ENCODE measurements at places on chromosomes 4 and X. TPM values are rescaled to one million over a fixed set of nuclear protein-coding genes. Genes with fewer than 3 reads are reported as not detected.

GRCh38 chrX:5051831-5052491, 1176.7 kb downstream of the NLGN4X start:
- peak; percentile 30 for DNase-seq
- H3K27ac ChIP-seq = peak overlapping the region; percentile 76
- no peaks in the 10 kb centered on the region for H3K36me3 ChIP-seq
- H3K4me1 ChIP-seq = no peaks in the 10 kb centered on the region
- H3K4me3 ChIP-seq = no peak overlapping the region

- no peak overlapping the region for H3K4me3 ChIP-seq
- no peaks in the 10 kb centered on the region for H3K4me1 ChIP-seq
- H3K27ac ChIP-seq = no peak overlapping the region
These were observed 51.0 kb downstream of the BEX1 start for GRCh38 chrX:103012945-103013344.

- no peak overlapping the region for H3K27ac ChIP-seq
- H3K27me3 ChIP-seq = no peaks in the 10 kb centered on the region
- H3K4me1 ChIP-seq = peaks cover 5% of the 10 kb centered on the region
- no peak overlapping the region for H3K4me3 ChIP-seq
- H3K36me3 ChIP-seq = no peaks in the 10 kb centered on the region
- peak; percentile 16 for DNase-seq
These were observed 1389.5 kb downstream of the FAM133A start for GRCh38 chrX:95063554-95063953.

DNA sequence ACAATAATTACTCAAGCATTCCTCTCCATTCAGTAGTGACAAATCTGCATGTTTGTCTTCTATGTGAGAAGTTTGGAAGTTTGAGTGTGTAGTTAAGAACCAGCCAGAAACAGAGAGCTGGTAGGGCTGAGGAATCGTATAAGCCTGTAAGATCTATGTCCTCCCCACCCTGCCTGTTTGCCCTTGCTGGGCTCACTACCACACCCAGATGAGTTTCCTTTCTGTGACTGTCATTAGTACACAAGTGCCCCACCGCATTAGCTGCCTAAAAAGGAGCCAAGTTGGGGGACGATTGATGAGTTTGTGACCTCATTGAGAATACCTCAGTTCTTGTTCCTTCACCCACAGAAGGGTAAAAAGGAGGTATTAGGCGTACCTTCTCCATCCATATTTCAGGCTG, 28.3 kb downstream of the DOCK11 start:
- no peak for DNase-seq
- H3K36me3 ChIP-seq = no peaks in the 10 kb centered on the region
- no peak overlapping the region for H3K4me3 ChIP-seq
- no peak overlapping the region for H3K27ac ChIP-seq
- peaks cover 25% of the 10 kb centered on the region for H3K4me1 ChIP-seq

DNA sequence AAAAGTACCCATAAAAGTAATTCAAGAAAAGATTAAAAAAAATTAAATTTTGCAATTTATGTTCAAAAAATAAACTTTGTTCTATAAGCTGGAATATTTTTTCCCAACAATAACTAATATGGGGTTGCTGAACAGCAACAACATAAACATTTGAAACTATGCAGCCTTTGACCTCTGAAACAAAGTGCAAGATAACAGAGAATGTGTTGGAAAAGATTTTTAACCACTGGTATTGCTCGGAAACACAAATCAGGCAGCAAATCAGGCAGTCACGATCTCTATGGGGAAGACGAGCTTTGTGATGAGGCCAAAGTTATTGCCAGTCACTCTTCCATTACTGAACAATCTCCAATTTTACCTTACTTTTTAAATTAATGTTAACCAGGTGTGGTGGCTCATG, 332.1 kb downstream of the PABPC4L start:
- H3K27ac ChIP-seq = no peak overlapping the region
- no peak overlapping the region for H3K4me3 ChIP-seq
- no peak for DNase-seq
- no peaks in the 10 kb centered on the region for H3K36me3 ChIP-seq

DNA sequence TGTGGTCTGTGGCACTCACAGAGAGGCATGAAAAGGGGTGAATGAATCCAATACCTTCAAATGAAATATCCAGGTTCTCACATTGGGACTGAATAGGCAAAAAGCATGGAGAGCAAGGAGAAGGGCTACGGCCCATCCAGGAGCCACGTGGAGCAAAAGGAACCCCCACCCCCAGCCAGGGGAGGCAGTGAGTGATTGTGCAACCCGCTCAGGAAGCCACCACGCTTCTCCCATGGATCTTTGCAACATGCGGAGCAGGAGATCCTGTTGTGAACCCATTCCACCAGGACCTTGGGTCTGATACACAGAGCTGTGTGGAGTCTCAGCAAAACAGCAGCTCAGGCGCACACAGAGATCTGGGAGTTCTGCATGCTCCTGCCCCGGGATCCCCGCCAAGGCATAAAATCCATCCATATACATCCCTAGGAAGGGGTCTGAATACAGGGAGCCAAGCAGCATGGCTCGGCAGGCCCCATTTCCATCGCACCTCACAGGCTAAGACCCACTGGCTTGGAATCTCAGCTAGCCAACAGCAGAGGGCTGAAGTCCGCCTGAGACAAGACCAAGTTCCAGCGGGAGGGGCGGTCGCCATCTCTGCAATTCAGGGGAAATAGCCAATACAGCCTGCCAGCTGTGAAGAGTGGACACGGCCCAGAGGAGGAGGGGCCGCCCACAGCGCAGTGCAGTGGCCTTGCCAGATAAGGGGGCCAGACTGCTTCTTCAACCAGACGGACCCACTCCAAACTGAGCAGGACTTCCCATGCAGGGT, 80.2 kb downstream of the FGF16 start:
- DNase-seq = no peak
- no peaks in the 10 kb centered on the region for H3K36me3 ChIP-seq
- no peaks in the 10 kb centered on the region for H3K27me3 ChIP-seq
- no peak overlapping the region for H3K27ac ChIP-seq

- H3K4me3 ChIP-seq = no peak overlapping the region
- H3K27me3 ChIP-seq = no peaks in the 10 kb centered on the region
- DNase-seq = no peak
- no peaks in the 10 kb centered on the region for H3K36me3 ChIP-seq
These were observed 26.2 kb downstream of the ATXN3L start for GRCh38 chrX:13293700-13294099.

DNA sequence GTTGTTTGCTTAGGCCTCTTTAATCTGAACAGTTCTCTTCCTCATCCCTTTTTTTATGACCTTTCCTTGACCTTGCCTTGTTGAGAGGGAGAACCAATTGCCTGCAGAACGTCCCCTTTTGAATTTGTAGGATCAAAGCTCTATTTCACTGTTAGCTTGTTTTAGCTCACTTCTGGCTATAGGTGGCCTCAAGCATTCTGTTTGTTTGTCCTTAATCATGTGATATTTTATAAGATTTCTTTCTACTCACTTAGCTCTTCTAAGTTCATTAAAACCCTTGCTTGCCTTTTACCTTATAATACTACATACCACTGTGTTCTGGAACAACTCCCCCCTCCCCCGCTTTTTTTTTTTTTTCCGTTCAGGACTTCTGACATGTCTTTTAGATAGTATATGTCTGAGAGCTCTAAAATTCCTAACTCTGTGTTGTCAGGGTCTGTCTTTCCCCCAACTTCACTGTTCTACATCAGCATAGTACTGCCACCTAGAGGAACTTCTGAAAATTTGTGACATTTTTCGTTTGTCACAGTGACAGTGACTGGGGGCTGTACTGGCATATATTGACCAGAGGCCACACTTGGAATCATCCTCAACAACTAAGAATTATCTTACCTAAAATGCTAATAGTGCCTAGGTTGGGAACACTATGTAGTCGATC, 128.5 kb downstream of the LARP7 start:
- H3K27ac ChIP-seq = no peak overlapping the region
- no peaks in the 10 kb centered on the region for H3K4me1 ChIP-seq
- H3K27me3 ChIP-seq = no peaks in the 10 kb centered on the region
- DNase-seq = no peak
- no peak overlapping the region for H3K4me3 ChIP-seq
- no peaks in the 10 kb centered on the region for H3K36me3 ChIP-seq

DNA sequence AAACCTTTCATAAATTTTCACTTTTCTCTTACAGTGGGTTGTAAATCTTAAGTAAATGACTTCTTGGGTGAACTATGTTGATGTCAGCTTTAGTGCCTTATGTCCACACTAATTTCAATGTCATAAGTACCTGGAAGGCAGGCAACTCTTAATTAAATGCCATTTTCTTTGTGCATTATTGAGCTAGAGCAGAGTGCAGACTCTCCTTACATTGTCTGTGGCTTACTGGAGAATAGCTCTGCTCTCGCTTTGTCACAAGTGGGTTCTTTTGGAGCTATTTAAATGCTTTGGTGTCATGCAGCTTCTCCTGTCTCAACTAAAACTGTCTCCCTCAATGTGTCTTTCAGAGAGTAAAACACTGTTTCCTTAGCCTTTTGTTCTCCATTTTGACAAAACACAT, 411.6 kb downstream of the STIM2 start:
- no peaks in the 10 kb centered on the region for H3K36me3 ChIP-seq
- H3K27ac ChIP-seq = no peak overlapping the region
- no peaks in the 10 kb centered on the region for H3K27me3 ChIP-seq
- DNase-seq = no peak
- no peaks in the 10 kb centered on the region for H3K4me1 ChIP-seq

DNA sequence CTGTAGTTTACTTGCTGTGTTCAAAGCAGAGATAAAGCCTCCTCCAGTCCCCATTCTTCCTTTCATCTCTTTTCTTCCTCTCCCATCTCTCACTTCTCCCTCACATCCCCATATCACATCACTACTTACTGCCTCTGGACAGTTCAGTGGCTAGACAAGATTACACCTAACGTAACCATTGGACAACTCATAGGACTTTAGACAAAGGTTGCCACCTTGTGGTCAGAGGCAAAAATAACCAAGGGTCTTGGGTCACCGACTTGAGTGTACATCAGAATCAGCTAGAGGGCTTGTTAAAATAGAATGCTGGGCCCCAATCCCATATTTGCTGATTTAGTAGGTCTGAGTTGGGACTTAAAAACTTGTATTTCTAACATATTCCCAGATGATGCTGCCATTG, 109.3 kb upstream of the DGKK start:
- no peak overlapping the region for H3K27ac ChIP-seq
- DNase-seq = no peak
- H3K4me3 ChIP-seq = no peak overlapping the region

- no peaks in the 10 kb centered on the region for H3K27me3 ChIP-seq
- H3K27ac ChIP-seq = peak overlapping the region; percentile 90
- H3K4me1 ChIP-seq = peaks cover 7% of the 10 kb centered on the region
- H3K4me3 ChIP-seq = peak overlapping the region; percentile 87
These were observed 507 bp downstream of the LIN54 start for GRCh38 chr4:83010111-83010521.

DNA sequence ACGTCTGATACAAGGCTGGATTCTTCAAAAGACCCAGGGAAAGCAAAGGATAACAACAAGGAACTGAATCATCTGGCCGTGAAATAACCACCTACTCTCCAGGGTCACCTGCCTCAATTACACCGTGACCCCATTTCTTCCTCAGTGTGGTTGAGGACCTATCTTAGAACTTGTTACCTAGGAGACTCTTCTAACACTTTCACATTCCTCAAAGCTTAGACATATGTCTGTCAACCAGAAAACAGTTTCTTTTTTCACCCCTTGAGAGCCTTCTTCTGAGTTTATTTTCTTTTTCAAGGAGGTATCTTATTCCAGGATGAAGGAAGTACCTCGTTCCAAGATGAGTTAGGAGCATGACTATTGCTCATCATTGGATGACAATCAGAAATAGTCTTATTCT, 337.8 kb downstream of the ARHGAP24 start:
- DNase-seq = no peak
- H3K4me3 ChIP-seq = no peak overlapping the region
- no peak overlapping the region for H3K27ac ChIP-seq

- no peak overlapping the region for H3K4me3 ChIP-seq
- no peaks in the 10 kb centered on the region for H3K27me3 ChIP-seq
- DNase-seq = no peak
- H3K4me1 ChIP-seq = peaks cover 6% of the 10 kb centered on the region
- no peaks in the 10 kb centered on the region for H3K36me3 ChIP-seq
- H3K27ac ChIP-seq = no peak overlapping the region
These were observed 73.3 kb upstream of the MAML3 start for GRCh38 chr4:140227286-140227685.

DNA sequence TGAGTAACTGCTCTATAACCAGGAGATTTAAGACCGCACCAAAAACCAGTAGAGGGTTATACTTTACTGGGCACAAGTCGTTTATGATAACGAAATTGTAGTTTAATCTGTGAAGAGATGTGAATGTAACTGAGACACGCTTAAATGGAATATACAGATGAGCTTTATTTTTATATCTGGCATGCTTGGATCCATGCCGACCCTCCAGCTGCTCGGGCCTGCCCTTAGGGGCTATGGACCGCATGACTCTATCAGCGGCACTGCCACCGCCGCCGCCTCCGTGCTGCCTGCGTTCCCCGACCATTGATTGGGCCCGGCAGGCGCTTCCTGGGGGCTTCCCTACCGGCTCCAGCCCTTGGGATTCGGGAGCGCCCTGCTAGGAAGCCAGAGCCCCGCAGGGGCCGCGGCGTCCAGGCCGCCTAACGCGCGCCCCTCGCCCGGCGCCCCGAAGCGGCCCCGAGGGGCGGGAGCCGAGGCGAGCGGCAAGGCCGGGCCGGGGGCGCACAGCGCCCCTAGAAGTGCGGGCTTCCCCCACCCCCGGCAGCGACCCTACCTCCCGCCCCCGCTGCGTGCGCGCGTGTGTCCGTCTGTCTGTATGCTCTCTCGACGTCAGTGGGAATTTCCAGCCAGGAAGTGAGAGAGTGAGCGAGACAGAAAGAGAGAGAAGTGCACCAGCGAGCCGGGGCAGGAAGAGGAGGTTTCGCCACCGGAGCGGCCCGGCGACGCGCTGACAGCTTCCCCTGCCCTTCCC, at the start of gene NFKB1:
TSS of gene NFKB1 (plus strand) at position 664 of the 751 bp plus-strand sequence. CDS start 24,160 bp downstream, outside the sequence.
- DNase-seq = peak; percentile 77
- H3K4me3 ChIP-seq = peak within 1 kb of the TSS; percentile 96
- H3K36me3 ChIP-seq = peaks cover 16% of the 10 kb centered on the region
- H3K27me3 ChIP-seq = no peaks in the 10 kb centered on the region
- H3K27ac ChIP-seq = peak within 1 kb of the TSS; percentile 96
- H3K4me1 ChIP-seq = peaks cover 29% of the 10 kb centered on the region

GRCh38 chrX:20240201-20240600, 26.5 kb downstream of the RPS6KA3 start:
- no peaks in the 10 kb centered on the region for H3K27me3 ChIP-seq
- H3K27ac ChIP-seq = no peak overlapping the region

GRCh38 chr4:42678512-42678911, 21.6 kb upstream of the ATP8A1 start:
- H3K27ac ChIP-seq = no peak overlapping the region
- H3K36me3 ChIP-seq = no peaks in the 10 kb centered on the region
- no peak overlapping the region for H3K4me3 ChIP-seq
- no peak for DNase-seq
- no peaks in the 10 kb centered on the region for H3K27me3 ChIP-seq

- H3K4me1 ChIP-seq = no peaks in the 10 kb centered on the region
- H3K27ac ChIP-seq = no peak overlapping the region
- H3K4me3 ChIP-seq = no peak overlapping the region
- no peaks in the 10 kb centered on the region for H3K27me3 ChIP-seq
- H3K36me3 ChIP-seq = no peaks in the 10 kb centered on the region
These were observed 343.1 kb downstream of the GRID2 start for GRCh38 chr4:92646826-92647225.

The BGN gene
- total RNA-seq = 0.08 TPM

The ENPEP gene
- 12.7 TPM for total RNA-seq

The HTN3 gene
- not detected for total RNA-seq

The BMP3 gene
- total RNA-seq = 0.03 TPM

The PARM1 gene
- total RNA-seq = not detected

The SPIN2A gene
- not detected for total RNA-seq

The PPP2R2C gene
- total RNA-seq = not detected

The KLF8 gene
- 0.50 TPM for total RNA-seq

The GPRIN3 gene
- total RNA-seq = not detected

The BEND2 gene
- total RNA-seq = not detected

The HDAC8 gene
- total RNA-seq = 33.3 TPM

The APLN gene
- 2.6 TPM for total RNA-seq

The MSX1 gene
- total RNA-seq = 11.9 TPM

The KLHL4 gene
- 3.9 TPM for total RNA-seq
